Right lobe of liver (tissue), 6 donors: ENCODE measurements at places on chromosomes 7 and 10. TPM values are rescaled to one million over a fixed set of nuclear protein-coding genes. Genes with fewer than 3 reads are reported as not detected.

DNA sequence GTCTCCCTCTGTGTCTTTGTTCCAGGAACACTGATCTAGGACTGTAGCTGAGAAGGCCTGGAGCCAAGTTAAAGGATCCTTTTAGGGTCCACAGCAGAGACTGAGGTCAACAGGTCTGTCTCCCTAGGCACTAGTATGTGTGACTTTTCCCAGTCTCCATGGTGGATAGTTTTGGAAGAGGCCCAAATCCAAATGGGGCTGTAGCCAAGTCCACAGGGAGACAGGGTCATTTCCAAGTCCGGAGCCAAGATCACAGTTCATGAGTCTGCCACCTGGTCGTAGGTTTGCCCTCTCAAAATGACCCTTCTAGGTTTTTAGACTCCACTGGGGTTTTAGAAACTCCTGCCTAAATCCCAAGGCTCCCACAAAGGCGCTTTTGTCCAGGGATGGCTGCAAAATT is 16.8 kb downstream of the ZNF277 start:
- H3K4me1 ChIP-seq, result peaks cover 8% of the 10 kb centered on the region
- H3K27me3 ChIP-seq, result no peaks in the 10 kb centered on the region
- H3K27ac ChIP-seq, result peak overlapping the region; percentile 10

DNA sequence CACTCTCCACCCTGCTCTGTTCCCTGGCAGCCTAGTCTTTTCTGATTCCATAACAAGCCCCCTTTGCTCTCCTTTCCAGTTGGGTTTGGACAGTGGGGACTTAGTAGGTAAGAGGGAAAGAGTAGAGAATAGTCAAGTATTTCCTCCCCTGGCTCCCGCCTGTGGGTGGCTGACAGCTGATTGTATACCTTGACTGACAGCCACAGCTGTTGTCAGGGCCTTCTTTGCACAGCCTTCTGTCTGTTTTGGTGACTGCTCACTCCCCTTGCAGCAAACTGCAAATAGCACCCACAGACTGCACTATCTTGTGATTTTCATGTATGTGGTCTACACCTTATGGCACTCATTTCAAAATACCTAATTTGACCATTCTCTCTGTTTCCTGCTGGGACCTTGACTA is 486.3 kb downstream of the ACTR3B start:
- H3K4me1 ChIP-seq, result no peaks in the 10 kb centered on the region
- no peak overlapping the region for H3K4me3 ChIP-seq
- H3K36me3 ChIP-seq, result no peaks in the 10 kb centered on the region
- H3K27me3 ChIP-seq, result no peaks in the 10 kb centered on the region
- no peak for DNase-seq

- H3K4me3 ChIP-seq, result no peak overlapping the region
- H3K27me3 ChIP-seq, result no peaks in the 10 kb centered on the region
- no peak for DNase-seq
- no peak overlapping the region for H3K27ac ChIP-seq
- no peaks in the 10 kb centered on the region for H3K36me3 ChIP-seq
These were observed 32.1 kb downstream of the ZNF783 start for GRCh38 chr7:149293946-149294633.

DNA sequence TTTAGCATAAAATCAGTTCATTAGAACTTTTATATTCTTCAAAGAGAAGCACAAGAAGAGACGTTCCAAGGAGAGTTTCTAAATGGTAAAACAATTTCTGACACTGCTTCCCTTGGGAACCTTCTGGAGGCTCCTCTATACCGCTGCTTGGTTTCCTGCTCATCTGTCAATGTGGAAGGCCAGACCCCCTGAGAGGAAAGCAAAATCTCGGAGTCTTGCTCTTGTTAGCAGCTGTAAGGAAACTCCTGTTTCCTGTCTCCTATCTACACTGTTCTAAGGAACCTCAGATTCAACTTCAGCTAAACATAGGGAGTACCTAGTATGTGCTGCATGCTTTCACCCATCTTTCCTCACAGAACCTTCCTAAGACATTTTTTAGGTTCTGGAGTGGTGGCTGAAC is 322.2 kb downstream of the BMPER start:
- no peak overlapping the region for H3K4me3 ChIP-seq
- no peak overlapping the region for H3K27ac ChIP-seq
- H3K36me3 ChIP-seq, result no peaks in the 10 kb centered on the region
- H3K27me3 ChIP-seq, result no peaks in the 10 kb centered on the region
- no peaks in the 10 kb centered on the region for H3K4me1 ChIP-seq
- no peak for DNase-seq

GRCh38 chr7:46739518-46740234 is 818.6 kb upstream of the IGFBP3 start:
- no peak overlapping the region for H3K27ac ChIP-seq
- no peaks in the 10 kb centered on the region for H3K36me3 ChIP-seq
- no peaks in the 10 kb centered on the region for H3K27me3 ChIP-seq
- no peak for DNase-seq
- H3K4me1 ChIP-seq, result no peaks in the 10 kb centered on the region
- H3K4me3 ChIP-seq, result no peak overlapping the region

- no peaks in the 10 kb centered on the region for H3K4me1 ChIP-seq
- H3K36me3 ChIP-seq, result no peaks in the 10 kb centered on the region
- no peaks in the 10 kb centered on the region for H3K27me3 ChIP-seq
- no peak overlapping the region for H3K27ac ChIP-seq
These were observed 25.6 kb downstream of the DIP2C start for GRCh38 chr10:663831-664251.

- H3K27me3 ChIP-seq, result no peaks in the 10 kb centered on the region
- H3K4me1 ChIP-seq, result no peaks in the 10 kb centered on the region
- H3K36me3 ChIP-seq, result no peaks in the 10 kb centered on the region
- no peak overlapping the region for H3K27ac ChIP-seq
These were observed 149.4 kb downstream of the USP6NL start for GRCh38 chr10:11462071-11462470.

GRCh38 chr7:97246317-97246716 is 128.8 kb downstream of the SDHAF3 start:
- no peaks in the 10 kb centered on the region for H3K36me3 ChIP-seq
- no peaks in the 10 kb centered on the region for H3K27me3 ChIP-seq
- H3K27ac ChIP-seq, result no peak overlapping the region
- no peaks in the 10 kb centered on the region for H3K4me1 ChIP-seq

DNA sequence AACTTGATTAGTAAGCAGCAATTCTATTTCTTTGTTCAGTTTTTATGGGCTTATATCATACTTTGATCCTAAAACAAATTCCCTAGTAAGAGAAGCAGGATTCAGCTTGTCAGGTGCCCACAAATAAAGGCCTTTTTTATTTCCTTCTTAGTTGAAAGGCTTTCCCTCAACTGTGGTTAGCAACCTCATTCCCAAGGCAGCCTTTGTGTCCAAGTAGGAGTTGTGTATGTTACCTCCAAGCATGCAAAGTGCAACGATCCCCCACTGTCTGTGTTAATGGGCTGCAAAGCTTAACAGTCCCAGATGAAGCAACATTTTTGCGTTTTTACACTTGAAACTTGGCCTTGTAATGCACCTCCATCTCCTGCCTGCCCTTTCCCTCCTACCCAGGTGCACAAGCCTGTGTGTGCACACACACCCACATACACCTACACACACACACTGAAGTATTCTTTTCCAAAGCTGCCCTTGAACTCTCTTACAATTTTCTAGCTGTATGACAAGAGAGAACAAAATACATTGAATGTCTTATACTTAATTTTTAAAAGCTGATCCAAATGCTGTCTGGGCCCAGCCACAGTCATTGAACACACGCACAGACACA is 278.2 kb downstream of the SNX13 start:
- H3K4me3 ChIP-seq, result no peak overlapping the region
- H3K36me3 ChIP-seq, result no peaks in the 10 kb centered on the region
- H3K27ac ChIP-seq, result no peak overlapping the region

Gene GSTO2
- 1.4 TPM for total RNA-seq

Gene CYP3A4
- 960 TPM for total RNA-seq

Gene OGDHL
- total RNA-seq, result 74.4 TPM

Gene VPS41
- total RNA-seq, result 26.9 TPM

Gene SPOCK2
- total RNA-seq, result 1.2 TPM

Gene LOXL4
- total RNA-seq, result 19.4 TPM

Gene BTBD16
- 3.0 TPM for total RNA-seq

Gene CRTAC1
- total RNA-seq, result 0.20 TPM

Gene RTKN2
- not detected for total RNA-seq

Gene EEF1AKMT2
- total RNA-seq, result 7.6 TPM

Gene CUZD1
- total RNA-seq, result 0.20 TPM
